NCI-H1436 (cell line): ENCODE measurements at places on chromosomes 7 and 10.

DNA sequence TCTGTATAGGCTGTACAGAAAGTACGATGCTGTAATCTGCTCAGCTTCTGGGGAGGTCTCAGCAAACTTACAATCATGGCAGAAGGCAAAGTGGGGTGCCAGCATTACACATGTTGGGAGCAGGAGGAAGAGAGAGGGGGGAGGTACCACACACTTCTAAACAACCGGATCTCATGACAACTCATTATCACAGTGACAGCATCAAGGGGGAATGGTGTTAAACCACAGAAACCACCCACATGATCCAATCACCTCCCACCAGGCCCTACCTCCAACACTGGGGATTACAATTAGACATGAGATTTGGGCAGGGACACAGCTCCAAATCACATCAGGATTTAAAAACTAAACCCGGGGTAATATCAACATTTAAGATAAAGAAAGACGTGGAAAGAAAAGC, 468.8 kb upstream of the AUTS2 start:
- DNase-seq = no peak

DNA sequence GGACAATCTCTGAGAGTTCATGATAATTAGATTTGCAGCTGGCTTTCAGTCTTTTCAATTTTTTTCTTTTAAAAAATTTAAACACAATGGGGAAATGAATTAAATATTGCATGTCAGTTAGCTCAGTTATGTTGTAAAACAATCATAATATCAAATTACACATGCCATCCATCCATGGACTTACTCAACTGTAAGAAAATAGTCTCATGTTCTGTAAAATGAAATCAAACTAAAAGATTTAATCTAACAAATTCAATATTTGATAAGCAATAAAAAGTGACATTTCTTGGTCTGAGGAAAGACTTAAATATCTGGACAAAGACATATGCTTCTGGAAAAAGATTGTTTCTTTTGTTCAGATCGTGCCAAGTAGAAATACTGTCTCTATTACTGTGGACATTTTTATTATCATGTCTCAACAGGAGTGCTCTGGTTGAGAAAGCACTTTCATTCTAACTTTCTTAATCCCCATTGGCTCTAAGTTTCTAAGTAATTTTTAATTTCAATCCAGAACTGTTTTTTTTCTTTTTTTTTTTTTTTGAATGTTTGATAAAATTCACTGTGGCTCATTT, 179.2 kb upstream of the FAM3C start:
- no peak for DNase-seq

GRCh38 chr7:128933180-128933891, 4.4 kb upstream of the IRF5 start:
- DNase-seq = no peak

DNA sequence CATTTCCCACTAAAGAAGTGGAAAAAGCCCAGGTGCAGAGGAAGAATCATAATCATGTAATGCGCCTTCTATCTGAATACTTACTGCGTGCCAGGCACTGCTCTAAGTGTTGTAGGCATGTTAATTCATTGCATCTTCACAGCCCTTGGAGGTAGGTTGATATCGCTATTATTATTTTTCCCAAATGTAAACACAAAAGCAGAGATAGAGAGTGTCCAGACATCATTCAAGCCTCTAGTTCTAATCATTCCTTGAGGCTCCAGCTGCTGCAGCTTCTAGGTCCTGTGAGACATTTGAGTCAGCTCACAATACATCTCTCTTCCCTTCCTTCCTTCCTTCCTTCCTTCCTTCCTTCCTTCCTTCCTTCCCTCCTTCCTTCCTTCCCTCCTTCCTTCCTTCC, 25.0 kb downstream of the GALNTL5 start:
- no peak for DNase-seq

DNA sequence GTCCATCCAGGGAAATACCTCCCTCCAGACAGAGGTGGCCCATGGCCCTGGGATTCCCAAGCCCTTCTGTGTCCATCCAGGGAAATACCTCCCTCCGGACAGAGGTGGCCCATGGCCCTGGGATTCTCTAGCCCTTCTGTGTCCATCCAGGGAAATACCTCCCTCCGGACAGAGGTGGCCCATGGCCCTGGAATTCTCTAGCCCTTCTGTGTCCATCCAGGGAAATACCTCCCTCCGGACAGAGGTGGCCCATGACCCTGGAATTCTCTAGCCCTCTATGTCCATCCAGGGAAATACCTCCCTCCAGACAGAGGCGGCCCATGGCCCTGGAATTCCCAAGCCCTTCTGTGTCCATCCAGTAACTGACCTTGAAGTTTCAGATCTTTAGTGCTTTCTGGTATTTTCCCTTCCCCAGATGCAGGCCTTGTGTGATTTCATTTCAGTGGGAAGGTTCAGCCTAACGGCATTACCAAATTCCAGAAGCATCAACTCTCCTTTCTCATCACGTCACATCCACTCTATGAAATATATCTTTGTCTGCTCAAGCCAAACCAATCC, 28.8 kb upstream of the DIP2C start:
- no peak for DNase-seq

DNA sequence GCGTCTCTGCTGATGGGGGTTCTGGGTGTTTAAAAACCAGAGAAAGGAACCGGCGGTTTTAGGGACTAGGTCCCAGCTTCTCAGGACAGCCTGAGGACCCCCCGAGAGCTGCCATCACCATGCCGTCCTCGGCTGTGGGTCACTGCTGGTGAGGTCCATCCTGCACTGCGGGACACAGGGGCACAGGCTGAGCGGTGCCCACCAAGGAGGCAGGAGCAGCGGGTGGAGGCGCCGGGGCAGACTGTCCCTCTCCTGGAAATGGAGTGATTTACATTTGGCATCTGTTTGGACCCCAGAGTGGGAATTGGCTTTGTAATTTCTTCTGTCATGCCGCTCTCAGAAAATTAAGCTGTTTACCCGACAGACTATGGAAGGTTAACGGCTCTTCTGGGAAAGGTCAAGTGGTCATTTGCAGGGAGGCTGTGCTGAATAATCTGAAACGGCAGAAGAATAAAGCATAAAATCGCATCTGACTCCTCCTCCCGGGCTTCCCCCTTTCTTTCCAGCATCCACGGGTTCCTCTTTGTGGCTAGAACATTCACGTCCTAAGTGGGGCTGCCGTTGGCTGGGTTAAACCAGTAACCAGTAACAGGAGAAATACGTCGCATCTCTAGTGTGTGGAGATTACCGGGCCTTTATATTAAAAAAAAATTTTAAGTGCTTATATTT, 31.7 kb downstream of the LHPP start:
- DNase-seq = no peak

- peak; percentile 56 for DNase-seq
Measured at GRCh38 chr10:63707254-63707910, 186.2 kb downstream of the REEP3 start.

- DNase-seq = no peak
Measured at GRCh38 chr7:26091933-26092332, 60.1 kb upstream of the NFE2L3 start.

- no peak for DNase-seq
Measured at GRCh38 chr7:128872394-128872824, 9.8 kb downstream of the ATP6V1F start.

- DNase-seq = no peak
Measured at GRCh38 chr10:33621101-33621500, 286.6 kb upstream of the NRP1 start.

GRCh38 chr7:1361756-1362125, 97.5 kb downstream of the MICALL2 start:
- no peak for DNase-seq

GRCh38 chr10:73247509-73248258, 629 bp upstream of the DNAJC9 start:
- DNase-seq = no peak

- DNase-seq = no peak
Measured at GRCh38 chr7:22153432-22154142, 203.4 kb downstream of the RAPGEF5 start.

DNA sequence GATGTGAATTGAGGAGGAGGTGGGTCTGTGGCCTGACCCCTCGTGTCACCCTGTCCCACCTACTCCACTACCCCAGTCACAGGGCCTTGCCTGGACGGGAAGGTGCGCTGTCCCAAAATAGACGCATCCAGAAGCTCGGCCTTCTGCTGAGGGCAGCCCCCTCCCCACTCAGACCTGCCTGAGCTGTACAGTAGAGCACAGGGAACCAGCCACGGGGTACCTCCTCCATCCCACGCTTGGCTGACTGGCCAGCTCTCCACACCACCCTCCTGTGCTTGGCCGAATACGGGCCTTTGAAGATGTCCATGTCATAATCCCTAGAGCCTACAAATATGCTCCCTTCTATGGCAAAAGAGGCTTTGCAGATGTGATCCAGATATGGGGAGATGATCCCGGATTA, 88.3 kb downstream of the CHST15 start:
- no peak for DNase-seq

DNA sequence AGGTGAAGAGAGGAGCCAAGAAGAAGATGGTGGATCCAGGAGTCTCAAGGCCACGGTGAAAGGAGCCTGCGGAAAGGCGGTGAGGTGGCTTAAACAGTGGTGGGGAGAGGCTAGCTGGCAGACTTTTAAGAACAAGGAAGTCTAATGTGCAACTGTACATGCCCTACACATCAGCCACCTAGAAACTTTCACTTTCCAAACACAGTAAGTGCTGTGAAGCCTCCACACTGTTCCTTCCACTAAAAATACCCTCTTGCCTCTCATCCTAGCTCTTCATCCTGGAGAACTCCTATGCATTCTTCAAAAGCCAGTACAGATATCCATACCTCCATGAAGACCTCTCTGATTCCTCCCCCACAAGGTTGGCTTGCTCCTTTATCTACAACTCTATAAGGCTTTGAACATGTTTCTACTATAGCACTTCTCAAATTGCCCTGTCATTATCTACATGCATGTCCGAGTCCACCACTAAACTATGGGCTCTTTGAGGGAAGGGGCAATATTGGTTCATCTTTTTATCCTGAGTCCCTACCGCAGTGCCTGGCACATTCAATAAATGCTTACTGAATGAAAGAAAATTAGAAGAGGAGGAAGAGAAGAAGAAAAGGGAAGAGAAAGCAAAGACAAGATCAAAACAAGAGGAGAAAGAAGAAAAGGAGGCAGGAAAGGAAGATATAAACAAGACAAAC, 54.2 kb downstream of the DNAJC12 start:
- no peak for DNase-seq

DNA sequence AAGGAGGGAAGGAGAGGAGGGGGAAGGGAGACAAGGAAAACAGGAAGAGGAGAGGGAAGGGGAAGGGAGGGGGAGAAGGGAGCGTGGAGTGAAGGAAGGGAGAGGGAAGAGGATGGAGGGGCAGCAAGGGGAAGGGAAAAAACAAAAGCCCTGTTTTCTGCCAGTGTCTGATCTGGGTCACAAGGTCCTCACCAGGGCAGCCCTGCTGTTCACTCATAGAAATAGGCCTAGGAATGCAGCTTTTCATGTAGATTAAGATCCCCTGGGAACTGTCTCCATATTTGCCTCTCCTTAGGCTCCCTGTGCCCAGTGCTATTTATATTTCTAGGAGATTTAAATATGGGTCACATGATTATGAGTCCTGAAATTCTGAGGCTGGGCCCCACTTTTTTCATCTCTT, 790.7 kb downstream of the TNS3 start:
- no peak for DNase-seq

GRCh38 chr7:149883452-149883861, 9.7 kb downstream of the ATP6V0E2 start:
- DNase-seq = peak; percentile 22

DNA sequence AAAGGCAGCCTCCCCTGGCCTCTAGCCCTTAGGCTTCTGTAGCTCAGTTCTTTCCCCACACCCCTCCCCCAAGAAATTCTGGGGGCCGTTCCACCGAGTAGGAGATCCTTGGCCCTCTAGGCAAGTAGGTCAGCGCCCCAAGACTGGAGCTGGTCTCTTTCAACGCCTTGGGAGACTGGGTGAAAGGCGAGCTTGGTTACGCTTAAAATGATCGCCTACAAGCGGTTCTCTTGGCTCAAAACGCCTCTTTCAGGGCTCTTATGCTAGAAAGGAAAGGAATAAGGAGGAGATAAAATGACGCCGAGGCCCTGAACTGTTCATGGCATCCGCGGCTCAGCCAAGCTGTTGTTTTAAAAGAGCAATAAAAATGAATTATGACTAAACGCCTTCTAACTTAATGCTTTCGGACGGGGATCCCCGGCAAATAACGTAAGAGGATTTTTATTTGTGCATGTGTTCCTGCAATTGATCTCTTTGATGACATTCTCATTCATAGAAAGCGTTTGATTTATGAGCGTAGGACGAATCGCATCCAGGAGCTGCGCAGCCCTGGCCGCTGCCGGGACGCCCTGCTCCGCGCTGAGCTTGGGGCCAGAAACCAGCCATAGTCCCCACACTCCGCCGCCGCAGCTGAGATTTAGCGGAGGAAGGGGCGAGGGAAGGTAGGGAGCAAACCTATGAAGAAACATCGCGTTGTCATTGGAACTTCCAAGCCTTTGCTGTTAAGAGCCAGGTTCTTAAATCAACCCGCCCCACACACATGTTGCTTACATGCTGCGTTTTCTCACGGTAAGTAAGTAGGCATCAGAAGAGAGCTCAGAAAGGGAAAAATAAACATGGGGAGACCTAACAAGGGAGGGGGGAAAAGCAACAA, 3.0 kb upstream of the HOXA1 start:
- DNase-seq = no peak

GRCh38 chr10:123480845-123481244, 185.3 kb upstream of the GPR26 start:
- DNase-seq = no peak

DNA sequence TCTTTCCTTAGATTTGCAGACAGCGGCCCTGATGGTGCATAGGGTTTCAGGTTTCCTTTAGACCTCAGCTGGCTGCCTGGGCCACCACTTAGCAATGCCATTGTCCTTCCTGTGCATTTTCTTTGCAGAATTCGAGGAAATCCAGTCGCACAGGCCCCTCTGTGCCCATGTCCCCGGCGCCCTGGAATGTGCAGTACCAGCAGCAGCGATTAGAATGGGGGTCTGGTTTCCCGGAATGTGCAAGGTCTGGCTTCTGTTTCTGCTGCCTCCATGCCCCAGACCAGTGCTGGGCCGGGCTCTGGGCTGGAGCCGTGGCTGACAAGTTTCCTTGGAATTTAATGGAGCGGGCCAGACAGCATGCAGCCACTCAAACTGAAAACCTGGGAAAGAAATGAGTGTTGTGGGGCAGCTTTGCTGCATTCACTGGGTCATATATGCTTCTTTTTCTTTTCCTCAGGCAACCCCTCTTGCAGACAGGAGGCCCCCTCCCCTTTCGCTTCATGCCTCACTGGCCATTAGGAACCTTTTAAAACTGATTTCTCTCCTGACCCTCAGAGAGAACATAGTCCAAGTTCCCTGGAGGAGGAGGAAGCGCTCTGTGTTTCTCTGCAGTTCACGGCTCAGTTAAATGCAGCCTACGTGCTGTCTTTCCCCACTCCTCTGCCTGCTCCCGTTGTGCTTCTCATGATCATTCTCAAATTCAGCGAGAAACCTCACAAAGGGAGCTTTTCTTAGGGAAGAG, 14.4 kb downstream of the HTRA1 start:
- no peak for DNase-seq
